Left colon (tissue), 2 donors: ENCODE measurements at places on chromosomes 5 and 9. TPM values are rescaled to one million over a fixed set of nuclear protein-coding genes. Genes with fewer than 3 reads are reported as not detected.

SLU7 gene
- 50.7 TPM for total RNA-seq

FBP1 gene
- total RNA-seq: 71.6 TPM

SLC30A5 gene
- total RNA-seq: 47.1 TPM

GRIA1 gene
- total RNA-seq: 0.20 TPM

- no peak for DNase-seq
Observed at GRCh38 chr9:80448996-80449395, 877.2 kb downstream of the TLE4 start.

DNA sequence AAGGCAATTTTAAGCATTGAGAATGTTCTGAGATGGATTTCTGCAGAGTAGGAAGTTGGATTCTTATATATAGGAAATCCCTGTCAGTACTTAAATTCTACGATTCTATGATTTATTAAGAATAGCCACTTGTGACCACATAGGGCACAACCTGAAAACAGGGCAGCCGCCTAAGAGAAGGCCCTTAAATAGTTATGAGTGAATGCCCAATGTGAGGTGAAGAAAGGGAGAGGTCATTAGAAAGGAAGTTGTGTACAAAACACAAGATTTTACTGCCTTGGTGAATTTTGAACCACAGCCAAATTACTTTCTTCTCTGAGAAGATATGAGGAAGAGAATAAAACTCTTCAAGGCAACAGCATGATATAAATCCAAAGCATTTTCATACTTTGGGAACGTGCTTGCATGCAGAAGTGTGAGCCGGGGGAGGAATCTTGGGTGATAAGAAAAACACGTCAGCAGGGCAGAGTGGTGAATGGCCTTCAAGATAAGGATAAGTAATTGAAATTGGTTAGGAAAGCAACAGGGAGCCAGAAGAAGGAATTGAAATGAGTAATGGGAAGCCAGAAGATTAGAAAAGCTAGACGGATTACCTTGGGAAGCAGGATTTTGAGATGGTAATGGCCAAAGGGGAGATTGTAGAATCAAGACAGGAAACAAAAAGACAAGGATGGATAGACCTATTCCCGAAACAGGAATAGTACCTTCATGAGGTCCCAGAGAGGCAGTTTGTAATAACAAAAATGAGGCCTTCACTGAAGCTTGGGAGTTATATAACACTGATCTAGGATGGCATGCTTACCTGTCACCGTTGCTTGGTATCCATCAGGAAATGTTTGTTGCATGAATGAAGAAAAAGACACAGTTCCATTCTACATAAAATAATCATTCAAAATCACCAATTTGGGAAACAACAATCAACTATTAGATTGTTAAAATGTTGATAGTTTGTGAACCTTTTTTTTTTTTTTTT lies 244.3 kb downstream of the PDE4D start:
- DNase-seq: peak; percentile 63

DNA sequence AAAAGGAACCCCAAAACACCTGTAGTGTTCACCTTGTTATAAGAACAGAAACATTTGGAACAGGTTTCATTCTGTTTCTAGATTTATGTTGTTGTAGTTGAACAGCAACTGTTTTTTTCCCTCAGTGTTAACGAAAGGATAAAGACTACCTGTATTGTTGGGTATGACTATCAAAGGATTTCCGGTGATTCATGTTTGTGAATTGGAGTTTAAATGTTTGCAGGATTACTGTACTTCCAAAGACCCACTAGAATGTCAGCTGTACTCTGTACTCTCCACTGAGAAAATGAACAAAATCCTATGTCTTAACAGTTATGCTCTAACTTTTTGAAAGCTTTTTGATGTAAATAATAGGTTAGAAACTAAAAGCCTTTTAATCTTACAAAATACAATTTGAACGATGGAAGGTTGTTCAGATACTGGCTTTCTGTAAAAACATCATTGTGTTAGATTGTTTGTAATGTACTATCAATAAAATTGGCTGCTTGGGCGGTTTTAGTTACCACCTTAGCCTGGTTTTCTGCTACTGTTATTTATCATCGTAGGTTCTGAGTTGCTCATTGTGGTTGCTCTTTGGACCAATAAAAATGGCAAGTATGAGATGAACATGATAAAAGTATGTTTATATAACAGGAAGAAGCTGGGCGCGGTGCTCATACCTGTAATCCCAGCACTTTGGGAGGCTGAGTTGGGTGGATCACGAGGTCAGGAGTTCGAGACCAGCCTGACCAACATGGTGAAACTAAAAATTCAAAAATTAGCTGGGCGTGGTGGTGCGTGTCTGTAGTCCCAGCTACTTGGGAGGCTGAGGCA lies 44.1 kb downstream of the DCP2 start:
- DNase-seq: no peak

- no peak for DNase-seq
Observed at GRCh38 chr5:127290019-127290945, at the start of gene MEGF10. MEGF10 (plus strand) TSS chr5:127290796; CDS start chr5:127331309, 40,513 bp downstream.

DNA sequence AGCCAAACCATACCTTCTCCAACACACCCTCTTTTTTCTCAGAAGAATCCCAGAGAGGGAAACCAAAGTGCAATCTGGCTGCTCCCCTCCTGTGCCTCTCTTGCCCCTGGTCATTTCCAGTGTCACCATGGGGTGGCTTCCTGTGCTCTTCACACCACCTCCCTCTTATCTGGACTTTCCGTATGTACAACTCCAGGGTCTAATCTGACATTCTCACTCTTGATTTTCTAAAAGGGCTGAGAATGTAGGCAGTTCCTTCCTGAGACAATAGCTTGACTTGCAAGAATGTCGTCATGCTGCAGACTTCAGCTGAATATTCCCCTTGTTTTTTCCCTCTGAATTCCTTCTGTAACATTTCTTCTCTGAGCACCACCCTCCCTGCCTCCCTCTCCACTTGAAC lies 110.2 kb downstream of the FBXL7 start:
- no peak for DNase-seq
